ENCODE measurements at places on chromosomes 7 and 10.

DNA sequence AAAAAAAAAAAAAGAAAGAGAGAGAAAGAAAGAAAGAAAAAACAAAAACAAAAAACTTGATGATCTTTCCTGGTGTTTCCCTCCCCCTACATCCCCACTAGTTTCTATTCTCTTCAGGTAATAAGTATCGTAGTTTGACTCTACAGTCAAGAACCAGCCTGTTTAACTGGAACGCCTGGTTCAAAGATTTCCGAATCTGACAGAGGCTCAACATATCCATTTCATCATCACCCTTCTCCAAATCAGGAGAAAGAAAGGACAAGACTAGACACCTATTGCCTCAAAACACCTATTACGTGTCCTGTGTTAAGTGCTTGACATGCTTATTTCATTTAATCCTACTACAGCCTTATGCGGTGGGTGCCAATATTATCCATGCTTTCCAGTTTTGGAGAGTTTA is 20.4 kb upstream of the BLOC1S2 start:
- DNase-seq = no peak

GRCh38 chr10:17354781-17355180 is 99.6 kb downstream of the ST8SIA6 start:
- no peak for DNase-seq

DNA sequence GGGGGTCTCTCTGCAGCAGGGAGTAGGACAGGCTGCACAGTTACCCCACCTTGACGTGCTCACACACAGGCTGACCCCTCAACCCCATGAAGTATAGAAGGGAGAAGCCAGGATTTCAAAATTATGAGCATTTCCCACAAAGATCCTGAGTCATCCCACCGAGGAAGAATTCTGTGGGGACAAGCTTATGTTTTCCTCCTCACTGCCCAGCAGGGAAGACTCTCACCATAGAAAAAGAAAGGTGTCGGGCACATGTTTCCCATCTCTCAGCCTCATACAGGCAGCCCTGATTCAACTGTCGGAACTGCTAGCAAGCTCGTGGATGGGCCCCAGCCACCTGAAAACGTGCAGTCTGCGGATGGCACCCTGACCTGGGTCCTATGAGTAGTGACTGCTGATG is 499.7 kb upstream of the MKI67 start:
- DNase-seq = no peak

DNA sequence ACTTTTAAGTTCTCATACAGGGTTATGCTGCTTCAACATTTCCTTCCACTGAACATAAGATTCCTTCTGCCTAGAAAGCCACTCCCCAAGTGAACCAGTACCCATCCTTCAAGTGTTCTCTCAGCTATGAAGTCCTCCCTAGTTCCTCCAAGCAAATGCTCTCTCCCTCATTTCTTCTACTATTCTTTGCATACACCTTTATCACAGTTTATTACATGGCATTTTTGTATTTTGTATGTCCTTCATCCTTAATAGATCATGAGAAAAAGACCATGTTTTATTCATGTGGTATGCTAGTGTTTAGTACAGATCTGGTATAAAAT is 1.9 kb downstream of the SYPL1 start:
- no peak for DNase-seq

- DNase-seq = no peak
Measured at GRCh38 chr7:158101821-158102450, 485.7 kb downstream of the PTPRN2 start.

DNA sequence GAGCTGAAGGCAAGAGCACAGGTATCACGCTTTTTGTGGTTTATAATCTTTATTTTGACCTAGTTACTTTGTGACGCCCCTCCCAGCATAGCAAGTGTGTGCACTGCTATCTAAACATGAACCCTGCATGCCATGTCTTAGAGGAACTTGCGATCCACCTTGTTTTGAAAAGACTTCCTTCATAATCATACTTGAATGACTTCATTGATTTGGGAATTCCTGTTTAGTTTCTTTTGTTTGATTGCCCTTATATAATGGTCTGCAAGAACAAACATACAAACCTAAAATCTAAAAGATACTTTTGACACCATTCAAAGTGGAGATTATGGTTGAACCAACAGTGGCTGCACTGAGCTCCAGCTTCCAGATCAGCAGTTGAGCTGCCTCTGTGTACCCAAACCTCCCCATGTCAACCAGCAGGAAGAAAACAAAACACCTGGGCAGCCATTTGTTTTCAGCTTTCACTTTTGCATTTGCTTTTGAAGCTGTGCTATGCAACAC is 132.6 kb downstream of the CELF2 start:
- DNase-seq = no peak

DNA sequence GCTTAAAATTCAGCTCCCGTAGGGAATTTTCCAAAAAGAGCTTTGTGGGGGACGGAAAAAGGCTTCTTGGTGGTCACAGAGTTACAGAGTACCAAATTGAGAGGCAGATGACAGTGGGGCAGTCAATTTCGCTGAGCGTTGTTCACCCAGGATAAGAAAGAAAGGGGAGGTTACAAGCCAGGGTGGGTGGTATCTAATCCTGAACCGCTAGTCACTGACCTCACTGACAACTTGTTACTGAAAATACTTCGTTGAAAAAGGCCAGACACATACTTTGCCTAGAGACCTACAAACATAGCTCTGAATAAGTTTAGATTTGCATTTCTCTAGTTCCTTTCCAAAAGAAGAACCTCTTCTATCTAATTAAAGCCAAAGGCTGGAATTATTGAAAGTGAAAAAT is at the start of gene CTNNA3:
CTNNA3 (minus strand) TSS at position 167 of the 400 bp plus-strand sequence.
- no peak for DNase-seq

GRCh38 chr7:98137826-98138151 is 31.1 kb downstream of the LMTK2 start:
- no peak for DNase-seq

- DNase-seq = no peak
Measured at GRCh38 chr7:47423196-47423595, 158.7 kb downstream of the TNS3 start.

DNA sequence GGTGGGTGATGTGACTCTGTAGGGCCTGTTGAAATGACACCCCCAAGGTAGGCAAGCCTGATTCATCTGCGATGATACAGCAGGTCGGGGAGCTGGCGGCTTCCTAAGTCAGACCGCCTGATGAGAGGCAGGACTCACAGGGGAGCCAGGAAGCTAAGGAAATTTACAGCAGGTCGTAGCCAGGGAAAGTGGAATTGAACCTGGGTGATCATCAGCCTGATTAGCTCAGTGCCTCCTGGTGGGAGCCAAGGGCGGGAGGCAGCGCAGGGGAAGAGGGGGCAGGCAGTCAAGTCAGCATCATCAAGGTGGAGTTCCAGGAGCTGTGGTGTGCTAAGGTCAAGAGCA is 18.5 kb upstream of the TRIM56 start:
- no peak for DNase-seq

- DNase-seq = no peak
Measured at GRCh38 chr10:63084690-63085382, 48.3 kb upstream of the NRBF2 start.

- DNase-seq = no peak
Measured at GRCh38 chr7:47846138-47846836, 102.0 kb downstream of the PKD1L1 start.

DNA sequence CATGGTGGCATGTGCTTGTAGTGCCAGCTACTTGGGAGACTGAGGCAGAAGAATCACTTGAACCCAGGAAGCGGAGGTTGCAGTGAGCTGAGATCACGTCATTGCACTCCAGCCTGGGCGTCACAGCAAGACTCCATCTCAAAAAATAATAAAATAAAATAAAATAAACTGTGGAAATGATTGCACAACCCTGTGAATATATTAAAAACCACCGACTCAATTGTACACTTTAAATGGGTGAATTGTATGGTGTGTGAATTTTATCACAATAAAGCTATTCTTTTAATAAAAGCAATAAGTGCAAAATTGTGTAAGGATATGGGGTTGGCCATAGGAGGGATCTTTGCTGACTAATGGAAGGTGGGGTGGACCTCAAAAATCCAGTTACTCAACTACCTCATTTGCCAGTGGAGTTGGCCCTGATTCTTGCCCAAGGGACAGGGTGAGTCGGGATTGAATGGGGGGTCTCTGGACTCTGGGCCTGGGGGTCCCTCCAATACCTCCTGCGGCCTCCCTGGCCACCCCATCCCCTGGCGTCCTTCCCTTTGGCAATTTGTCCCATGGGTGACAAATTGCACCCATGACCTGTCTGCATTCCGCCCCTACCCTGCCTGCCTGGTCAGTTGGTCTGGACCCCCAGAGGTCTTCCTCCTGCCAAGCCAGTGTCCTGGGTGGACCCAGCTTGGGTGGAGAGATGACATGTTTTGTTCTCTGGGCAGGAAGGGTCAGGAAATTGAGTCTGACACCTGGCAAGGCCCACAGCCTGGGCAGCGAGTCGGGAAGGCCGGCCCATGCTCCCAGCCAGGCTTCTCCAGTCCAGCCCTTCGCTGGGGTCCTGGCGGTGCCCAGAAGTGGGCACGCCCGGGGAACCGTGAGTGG is 61.7 kb upstream of the ELN start:
- DNase-seq = no peak

- peak; percentile 12 for DNase-seq
Measured at GRCh38 chr7:30027065-30027456, 559 bp upstream of the FKBP14 start.

- no peak for DNase-seq
Measured at GRCh38 chr7:14196555-14196954, 207.1 kb upstream of the ETV1 start.

DNA sequence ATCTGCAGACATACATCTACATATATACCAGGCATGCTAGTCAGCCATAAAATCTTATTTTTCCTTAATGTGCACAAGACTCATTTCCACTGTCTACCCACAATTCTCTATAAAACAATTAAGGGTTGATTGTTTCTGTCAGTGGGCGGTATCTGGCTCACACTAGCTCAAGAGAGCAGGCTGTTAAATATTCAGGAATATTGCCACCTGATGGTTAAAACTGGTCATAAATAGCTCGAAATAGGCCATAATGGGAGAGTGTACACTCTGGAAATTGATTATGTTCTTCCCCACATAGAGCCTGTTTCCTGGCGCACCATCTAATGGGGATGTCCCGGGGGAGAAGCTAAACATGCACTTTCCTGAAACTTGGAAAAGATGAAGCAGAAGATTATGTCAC is 620.6 kb upstream of the ANKRD30A start:
- DNase-seq = no peak

GRCh38 chr10:1514681-1515080 is 222.6 kb downstream of the ADARB2 start:
- DNase-seq = no peak

GRCh38 chr10:33570495-33570894 is 236.0 kb upstream of the NRP1 start:
- no peak for DNase-seq

GRCh38 chr10:5949009-5949759 is 28.2 kb downstream of the IL15RA start:
- DNase-seq = peak; percentile 17

- DNase-seq = no peak
Measured at GRCh38 chr10:132272231-132272971, 35.3 kb downstream of the STK32C start.

GRCh38 chr10:132104471-132105301 is 38.9 kb downstream of the JAKMIP3 start:
- DNase-seq = no peak

DNA sequence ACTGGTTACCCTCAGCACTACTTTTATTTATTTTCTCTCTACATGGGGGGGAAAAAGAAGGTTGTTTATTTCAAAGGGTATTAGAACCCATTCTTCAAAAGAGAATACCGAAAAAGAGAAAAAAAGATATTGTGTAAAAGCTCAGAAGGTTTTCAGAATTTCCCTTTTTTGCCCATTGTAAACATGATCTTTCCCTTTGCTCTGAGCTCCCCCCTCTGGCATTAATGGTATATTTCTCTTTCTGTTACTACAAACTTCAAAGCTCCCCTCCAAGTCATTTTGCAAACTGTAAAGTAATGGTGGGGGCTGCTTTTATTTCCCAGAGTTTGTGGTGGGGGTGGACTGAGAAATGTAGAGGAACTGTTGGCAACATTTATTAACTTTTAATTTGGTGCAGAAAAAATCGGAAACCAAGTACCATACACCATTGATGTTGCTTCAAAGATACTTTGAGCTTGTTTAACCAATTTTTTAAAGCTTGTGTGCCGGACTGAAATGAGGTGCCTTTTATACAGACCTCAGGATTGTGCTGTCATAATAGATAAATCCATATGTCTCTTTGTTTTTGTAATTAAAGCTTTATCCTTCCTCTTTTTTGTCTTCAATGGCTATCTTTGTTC is 181.5 kb downstream of the EXOC4 start:
- no peak for DNase-seq

DNA sequence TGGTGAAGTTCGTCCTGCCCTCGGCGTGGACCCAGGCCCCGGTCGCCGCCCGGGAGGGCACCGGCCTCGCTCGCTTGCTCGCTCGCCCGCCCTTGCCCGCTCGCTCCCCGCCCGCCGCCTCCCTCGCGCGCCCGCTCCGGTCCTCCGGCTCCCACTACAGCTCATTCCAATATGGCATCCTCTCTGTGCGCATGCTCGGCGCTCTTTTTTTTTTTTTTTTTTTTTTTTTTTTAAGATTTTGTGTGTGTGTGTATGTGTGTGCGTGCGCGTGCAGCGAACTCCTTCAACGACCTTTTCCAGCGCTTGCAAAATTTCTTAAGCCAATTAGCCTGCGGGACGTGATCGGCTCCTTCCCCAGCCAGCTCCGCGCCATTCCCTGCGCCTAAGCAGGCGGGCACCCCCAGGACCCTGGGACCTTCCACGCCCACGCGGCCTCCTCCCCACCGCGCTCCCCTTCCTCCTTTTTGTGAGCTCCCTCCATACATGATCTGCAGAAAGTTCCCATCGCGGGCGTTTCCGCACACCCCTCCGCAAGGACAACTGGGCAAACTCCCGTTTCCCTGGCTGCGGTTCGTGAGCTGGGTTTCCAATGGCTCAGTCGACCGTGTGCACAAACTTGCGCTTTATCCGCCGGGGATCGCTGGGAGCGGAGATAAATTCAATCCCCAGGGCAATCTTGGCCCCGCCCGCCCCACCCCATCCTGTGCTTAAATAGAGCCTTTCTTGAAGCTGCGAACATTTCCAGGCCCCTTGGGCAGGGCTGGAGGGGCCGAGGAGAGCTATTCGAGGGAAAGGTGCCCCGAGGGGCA is at the start of gene SFMBT2:
SFMBT2 (minus strand) TSS at position 173 of the 809 bp plus-strand sequence. CDS start 29,136 bp downstream, outside the sequence.
- peak; percentile 56 for DNase-seq

- no peak for DNase-seq
Measured at GRCh38 chr7:123961771-123962170, 36.7 kb downstream of the SPAM1 start.

GRCh38 chr10:33010132-33011037 is 52.4 kb upstream of the ITGB1 start:
- DNase-seq = no peak

DNA sequence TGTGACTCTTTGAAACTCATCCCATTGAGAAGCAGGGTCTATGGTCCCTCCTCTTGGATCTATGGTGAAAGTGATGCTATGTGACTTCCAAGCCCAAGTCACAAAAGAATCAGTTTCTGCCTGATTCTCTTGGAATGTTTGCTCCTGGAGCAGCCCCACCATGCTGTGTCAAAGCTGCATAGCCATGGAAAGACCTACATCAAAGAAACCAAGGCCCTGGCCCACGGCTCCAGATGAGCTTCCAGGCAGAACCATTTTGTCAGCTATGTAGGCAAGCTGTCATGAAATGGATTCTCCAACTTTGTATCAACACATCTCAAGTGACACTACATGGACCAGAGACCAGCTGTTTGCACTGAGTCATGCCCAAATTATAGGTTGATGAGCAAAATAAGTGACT is 77.0 kb downstream of the AASS start:
- no peak for DNase-seq

- DNase-seq = no peak
Measured at GRCh38 chr7:112448891-112449290, 1.4 kb upstream of the IFRD1 start.

Data from stimulated activated CD4-positive, alpha-beta T cell treated with anti-CD3 and anti-CD28 coated beads, Interleukin-4, amount 100 ng/mL, for 4 hours (primary cell).